ENCODE measurements at places on chromosomes 11 and 22.

DNA sequence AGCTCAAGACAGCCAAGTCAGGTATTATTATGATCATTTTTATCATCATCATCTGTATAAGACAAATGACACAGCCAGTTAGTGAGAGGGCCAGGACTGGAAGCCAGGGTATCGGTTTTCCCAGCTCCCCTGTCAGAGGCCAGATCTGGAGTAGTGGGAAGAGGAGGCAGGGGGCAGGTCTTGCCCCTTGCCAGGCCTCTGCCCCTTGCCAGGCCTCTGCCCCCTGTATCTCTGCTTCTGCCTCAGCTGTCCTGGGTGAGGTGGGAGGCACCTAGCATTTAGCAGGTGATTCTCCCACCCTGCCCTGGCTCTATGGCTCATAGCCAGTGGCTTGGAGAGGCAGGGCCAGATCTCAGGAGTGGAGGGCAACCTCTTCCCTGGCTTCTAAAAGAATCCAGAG, 67.3 kb downstream of the PRDM11 start:
- no peak for DNase-seq

DNA sequence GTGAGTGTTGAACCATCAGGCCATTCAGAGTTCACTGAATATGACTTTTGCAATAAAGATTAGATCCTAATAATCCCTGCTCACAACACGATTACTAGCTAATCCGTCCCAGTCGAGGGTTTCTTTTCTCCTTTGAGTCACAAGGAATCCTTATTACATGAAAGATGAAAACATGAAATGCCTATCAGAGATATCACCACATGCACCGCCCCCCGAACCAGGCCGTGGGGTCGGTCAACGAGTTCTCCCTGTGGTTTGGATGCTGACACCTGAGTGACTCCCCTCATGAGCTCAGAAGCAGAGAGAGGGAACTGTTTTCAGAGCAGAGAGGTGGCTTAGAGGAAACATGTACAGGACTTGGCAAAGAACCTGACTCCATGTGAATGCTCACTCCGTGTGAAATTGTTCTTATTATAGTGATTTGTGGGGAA, 263.3 kb downstream of the ETS1 start:
- DNase-seq: no peak

DNA sequence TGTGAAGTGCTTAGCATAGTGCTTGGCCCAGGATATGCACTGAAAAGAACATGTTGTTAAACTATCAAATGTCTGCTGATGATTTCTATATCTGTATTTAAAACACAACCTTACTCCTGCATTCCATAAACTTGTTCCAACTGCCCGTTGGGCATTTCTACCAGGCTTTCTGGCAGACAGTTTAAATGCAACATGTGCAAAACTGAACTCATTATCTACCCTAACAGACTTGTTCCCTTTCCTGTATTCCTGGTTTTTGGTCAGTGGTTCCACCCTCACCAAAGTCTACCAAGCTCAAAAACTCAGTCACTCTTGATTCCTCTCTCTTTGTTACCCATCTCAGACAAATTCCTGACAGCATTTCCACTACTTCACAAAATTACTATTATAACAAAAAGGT, 6.5 kb upstream of the RAB38 start:
- no peak for DNase-seq

DNA sequence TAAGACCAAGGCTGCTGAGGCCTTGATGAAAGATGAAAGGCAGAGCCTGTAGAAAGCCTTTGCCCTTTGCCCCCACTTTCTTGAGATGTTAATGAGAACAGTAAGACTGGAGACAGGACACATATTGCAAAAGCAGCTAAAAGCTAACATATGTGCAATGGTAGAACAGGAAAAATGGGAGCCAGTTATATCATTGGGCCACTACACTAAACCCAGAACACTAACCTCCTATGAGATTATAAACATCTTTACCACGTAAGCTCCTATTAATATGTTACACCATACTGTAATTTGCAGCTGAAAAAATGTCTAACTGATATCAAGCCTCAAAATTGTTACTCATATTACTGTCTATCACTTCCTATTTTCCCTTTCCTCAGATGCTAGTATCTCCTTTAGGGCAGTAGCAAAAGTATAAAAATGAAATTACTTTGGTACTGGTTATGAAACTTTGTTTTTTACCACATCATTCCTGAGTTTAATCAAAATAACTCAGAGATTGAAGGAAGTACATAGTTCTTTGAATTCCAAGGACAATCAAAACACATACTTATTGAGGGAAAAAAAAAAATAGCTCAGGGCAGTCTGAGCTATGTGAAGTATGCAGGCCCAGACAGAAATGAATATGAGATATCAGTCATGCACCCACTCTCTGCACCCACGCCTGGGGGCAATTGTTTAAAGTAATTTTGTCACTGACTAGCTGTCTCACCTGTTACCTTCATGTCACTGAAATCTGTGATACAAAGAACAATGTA, 9.1 kb downstream of the HPS5 start:
- no peak for DNase-seq

DNA sequence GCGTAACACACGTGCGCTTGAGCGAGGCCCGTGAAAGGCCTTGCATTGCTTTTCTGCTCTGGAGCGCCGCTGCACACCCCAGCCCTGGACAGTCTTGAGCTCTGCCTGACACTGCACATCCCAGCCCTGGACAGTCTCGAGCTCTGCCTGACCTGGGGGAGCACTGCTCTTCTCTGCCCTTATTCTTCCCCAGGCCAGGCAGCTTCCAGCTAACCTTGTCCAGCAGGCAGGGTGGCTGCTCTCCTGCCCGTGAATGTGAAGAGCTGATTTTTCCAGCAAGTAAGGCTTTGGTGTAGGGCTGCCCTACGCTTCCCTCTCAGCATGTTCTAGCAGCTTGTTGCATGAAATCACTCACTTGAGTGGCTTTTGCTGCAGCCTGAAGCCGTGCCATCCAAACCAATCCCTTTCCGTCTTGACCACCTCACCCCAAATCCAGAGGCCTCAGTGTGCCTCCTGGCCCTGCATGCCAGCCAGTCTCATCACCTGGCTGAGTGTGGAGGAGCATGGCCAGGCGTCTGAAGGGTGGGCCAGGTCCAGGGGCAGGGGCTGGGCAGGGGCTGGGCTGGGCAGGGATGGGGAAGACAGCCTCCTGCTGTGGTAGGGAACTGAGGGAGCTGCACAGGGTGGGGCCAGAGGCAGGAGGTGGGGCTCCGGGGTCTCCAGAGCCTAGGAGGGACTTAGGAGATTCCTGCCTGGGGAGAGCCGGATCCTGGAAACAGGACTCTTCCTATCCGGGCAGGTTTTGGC, 89.5 kb upstream of the B3GAT1 start:
- DNase-seq: no peak

GRCh38 chr11:132050049-132050448, 679.6 kb downstream of the NTM start:
- DNase-seq: no peak

Measured in endothelial cell (in vitro differentiated cells).